ENCODE measurements at places on chromosomes 7 and 10.

- DNase-seq: no peak
Observed at GRCh38 chr7:92727755-92728154, 108.6 kb downstream of the CDK6 start.

DNA sequence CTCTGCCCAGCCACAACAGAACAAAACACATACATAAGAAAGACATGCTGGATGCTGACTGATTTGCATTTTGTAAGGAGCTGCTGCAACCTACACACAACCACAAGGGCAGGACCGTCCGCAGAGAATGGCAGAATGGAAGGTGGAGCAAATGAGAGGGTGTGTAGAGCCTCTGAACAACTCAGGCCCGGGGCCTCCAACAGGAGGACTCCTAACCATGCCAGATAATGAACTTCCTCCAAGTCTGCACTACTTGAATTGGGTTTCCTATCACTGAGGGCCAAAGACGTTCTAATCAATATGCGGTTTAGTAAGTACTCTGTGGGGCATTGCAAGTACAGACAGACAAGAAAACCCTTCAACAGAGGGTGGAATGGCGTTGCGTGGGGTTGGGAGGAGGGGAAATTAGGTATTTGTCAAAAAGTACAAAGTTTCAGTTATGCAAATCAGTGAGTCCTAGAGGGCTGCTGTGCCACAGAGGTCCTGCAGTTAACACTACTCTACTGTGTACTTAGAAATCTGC is 14.6 kb downstream of the VOPP1 start:
- DNase-seq: peak; percentile 91

- no peak for DNase-seq
Observed at GRCh38 chr7:117269417-117269816, 53.4 kb downstream of the WNT2 start.

- DNase-seq: no peak
Observed at GRCh38 chr7:1650363-1651030, 19.6 kb upstream of the ELFN1 start.

- DNase-seq: no peak
Observed at GRCh38 chr7:21867816-21868575, 77.7 kb downstream of the CDCA7L start.

GRCh38 chr7:135728136-135728669 is at the start of gene SLC13A4:
Gene SLC13A4 (minus strand): TSS chr7:135728186. CDS start chr7:135727496, 690 bp downstream.
- no peak for DNase-seq

GRCh38 chr7:29282819-29283414 is 88.3 kb downstream of the CHN2 start:
- DNase-seq: peak; percentile 72

DNA sequence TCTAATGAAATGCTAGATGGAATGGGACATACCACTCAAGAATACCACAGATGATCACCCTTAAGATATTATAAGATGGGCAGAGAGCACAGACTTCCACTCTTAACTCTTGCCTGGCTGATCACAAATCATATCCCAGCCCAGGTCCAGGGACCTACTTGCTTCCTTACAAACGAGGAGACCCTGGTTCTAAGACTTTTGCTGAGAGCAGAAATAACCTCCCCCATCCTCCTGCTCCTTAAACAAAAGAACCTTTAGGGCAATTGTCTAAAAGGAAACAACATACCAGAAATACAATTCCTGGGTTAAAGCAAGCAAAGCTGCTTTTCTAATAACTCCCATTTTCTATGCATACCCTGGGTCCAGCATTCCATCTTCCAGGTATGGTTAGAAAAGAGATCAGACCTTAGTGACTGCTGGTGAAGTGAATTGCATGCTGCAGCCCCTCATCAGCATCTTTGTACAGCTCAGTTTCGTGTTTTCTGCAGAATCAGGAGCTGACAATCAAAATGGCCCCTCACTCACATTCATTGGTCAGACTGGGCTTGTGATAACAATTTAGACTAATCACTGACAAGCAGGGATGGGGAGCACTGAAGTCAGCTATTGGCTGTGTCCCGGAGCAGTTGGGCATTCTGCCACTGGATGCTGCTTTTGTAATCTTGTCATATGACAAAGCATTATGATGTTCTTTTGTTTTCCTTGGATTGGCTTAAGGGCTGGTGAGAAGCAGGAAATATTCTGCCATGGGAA is 14.6 kb downstream of the IFIT3 start:
- DNase-seq: no peak

- peak; percentile 14 for DNase-seq
Observed at GRCh38 chr7:8433477-8434289, at the start of gene NXPH1. Gene NXPH1 (plus strand): TSS chr7:8433609.

- peak; percentile 52 for DNase-seq
Observed at GRCh38 chr7:134045716-134046115, 81.4 kb upstream of the LRGUK start.

DNA sequence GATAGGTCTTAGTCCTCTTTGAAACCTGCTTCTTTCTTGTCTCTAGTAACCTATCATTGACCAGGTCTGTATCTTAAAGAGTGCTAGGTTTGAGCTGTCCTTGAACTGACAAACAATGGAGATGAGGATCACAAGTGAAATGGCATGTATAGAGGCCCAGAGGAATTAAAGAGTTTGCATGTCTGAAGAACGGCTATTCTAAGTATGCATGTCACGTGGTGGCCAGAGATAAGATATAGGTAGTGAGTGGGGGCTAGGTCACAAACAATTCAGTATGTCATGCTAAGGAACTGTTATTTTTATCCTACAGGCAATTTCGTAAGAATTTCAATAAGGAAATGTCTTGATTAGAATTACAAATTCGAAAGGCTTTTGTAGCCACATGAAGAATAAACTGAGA is 95.3 kb downstream of the SUGCT start:
- DNase-seq: no peak

- no peak for DNase-seq
Observed at GRCh38 chr7:17506095-17506494, 207.6 kb downstream of the AHR start.

DNA sequence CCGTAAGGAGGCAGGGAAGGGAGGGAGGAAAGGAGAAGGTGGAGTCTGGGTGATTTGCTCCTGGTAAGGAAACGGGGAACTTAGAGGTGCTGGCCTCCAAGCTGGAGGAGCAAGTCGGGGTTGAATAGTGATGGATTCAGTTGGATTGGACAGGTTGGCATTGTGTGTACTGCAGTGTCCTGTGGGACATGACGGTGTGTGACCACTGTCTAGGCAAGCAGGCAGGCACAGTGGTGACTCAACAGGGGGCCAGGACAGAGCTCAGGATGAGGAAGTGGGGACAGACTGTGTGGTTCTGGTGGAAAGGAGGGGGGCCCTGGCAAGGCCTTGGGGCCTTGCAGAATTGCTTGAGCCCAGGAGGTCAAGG is 48.8 kb downstream of the COL26A1 start:
- DNase-seq: no peak

DNA sequence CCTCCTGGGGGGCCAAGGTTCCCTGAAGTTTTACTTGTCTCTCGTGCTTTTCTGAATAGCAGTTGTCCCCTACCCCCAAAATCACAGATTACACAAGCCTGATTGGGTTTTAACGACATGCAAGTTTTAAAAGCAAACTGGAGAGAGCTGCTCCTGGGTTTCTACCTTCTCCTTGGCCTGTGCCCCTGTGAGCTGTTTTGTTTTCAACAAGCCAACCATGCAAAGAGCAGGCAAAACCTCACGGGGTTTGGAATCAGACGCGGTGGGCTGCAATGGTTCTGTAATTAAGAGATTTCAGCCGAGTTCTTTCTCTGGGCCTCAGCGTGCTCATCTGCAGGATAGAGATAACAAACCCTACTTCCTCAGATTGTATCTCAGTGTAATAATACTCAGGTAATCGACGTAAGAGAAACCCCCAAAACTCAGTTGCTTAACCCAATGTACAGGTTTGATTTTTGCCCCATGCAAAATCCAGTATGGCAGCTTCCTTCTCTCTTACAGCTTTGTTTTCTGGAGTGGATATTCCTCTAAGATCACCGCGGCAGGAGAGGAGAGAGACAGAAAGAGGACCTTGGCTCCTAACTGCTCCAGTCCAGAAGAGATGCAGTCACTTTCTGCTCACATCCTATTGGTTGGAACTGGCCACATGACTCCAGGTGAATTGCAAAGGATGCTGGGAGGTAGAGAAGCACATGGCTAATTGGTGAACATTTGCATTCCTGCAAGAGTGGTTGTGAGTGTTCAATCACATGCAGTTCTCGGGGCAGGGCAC is 42.0 kb downstream of the MYL10 start:
- DNase-seq: no peak

DNA sequence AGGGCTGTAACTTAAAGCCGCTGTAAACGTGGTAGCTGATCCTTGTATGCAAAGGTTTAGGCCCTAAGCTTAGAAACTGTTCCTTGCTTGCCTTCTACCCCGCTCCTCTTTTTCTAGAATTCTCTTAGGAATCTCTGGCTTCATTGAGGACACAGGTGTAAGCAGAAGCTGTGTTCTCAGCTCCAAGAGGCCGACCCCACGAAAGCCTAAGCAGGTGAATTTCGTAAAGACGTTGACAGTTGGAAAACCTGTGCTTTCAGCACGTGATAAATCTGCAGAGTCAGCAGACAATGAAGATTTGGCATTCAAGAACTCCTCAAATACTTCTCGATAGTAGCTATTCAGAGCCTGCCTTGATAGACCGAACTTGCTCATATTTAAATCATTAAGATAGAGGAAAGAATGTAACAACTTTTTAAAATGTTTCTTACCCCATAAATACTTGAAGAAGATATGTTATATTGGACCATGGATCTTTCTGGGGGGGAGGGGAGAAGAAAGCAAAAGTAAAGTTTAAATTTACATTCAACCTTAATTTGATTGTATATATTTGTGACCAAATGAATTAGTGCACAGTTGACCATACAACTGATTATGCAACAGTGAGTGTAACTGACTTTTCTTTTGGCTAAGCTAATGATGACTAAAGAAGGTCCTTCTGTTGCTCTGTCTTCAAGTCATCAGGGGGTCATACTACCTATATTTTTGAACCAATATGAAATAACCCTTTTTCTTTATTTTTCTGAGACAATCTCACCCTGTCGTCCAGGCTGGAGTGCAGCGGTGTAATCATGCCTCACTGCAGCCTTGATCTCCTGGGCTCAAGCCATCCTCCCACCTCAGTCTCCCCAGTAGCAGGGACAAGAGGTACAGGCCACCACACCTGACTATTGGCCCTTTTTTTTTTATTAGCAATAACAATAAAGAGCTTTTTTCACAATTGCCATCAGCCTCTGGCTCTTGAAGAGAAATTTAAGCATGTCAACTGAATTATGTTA is 1.2 kb upstream of the GDI2 start:
- DNase-seq: peak; percentile 79

- DNase-seq: no peak
Observed at GRCh38 chr10:114855776-114856543, 34.4 kb downstream of the FHIP2A start.

DNA sequence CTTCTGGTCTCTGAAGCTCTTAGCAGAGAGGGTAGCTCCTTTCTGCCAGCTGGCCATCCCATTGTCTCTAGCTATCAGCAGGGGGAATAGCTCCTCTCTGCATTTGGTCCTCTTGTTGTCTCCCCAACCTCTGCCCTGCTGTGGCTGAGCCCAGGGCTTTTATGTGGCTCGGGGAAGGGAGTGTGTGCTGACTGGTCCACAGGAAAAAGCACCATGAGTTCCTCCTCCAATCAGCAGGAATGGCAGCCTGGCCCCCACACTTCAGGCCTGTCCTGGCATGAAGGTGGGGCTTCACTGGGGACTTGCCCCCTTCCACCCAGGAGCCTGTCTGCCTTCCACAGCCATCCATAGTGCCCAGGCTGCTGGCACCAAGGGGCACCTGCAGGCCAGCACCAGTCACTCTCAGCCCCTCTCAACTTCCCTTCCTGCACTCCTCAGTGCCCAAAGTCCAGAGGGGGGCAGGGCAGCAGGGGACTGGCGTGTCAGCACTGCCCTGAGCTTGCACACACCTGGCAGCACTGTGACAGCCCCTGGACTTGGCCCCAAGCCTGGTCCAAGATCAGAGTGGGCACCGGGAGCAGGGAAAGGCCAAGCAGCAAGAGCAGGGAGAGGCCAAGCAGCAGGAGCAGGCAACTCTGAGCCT is 36.2 kb downstream of the NOLC1 start:
- DNase-seq: peak; percentile 66

DNA sequence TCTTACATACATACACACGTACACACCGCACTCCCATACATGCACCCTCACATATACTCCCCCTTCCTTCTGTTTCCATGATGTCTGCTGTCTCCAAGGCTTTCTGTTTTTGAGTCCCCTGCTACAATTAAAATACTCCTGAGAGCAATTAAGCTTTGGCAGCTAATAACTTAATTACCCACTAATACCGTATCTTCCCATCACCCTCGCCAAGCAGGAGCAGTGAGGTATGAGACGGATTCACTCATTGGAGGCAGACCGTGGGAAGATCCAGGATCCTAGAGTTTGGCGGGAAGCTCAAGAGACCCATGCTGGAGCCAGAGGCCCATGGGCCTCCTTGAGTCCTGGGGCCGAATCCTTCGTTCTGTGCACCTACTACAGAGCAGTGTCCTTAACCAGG is 1.7 kb upstream of the CALN1 start:
- no peak for DNase-seq

DNA sequence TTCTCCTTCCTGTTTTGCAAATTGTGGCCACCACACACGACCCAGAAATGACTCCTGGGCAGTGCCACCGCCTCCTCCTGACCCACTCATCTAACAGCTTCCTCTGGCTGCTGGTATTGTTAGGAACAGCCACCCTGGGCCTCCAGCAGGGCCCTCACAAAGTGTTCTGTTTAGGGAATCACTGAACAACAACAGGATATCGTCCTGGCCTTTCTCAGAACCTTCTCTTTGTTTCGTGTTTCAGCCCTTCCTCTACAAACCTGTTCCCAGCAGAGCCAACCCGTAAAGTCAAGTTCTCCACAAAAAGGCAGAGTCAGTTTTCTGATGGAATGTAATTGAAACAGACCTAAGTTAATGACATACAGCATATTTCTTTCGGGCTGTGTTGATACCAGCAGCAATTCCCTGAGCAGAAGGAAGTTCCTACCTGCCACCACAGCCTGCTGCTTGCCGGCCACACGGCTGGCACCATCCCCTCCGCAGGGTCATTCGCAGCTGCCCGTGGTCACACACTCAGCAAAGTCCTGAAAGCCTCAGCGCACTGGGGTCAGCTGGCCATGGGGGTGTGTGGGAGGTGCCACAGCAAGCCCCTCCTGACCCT is 91.7 kb upstream of the PITRM1 start:
- DNase-seq: no peak

DNA sequence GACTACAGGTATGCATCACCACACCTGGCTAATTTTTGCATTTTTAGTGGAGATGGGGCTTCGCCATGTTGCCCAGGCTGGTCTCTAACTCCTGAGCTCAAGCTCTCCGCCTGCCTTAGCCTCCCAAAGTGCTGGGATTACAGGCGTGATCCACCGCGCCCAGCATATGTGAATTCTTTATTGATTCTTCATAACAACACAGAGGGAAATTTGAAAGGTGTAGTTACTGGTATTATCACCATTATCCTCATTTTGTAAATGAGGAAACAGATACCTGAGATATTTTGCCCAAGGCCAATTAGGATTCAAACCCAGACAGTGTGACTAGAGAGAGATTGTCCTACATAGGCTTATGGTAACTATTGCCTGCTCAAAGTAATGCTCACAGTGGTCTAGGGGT is 22.6 kb downstream of the TCF7L2 start:
- DNase-seq: no peak
